ENCODE measurements at places on chromosomes 13 and 19. TPM values are rescaled to one million over a fixed set of nuclear protein-coding genes. Genes with fewer than 3 reads are reported as not detected.
A peak's percentile ranks its signal among the peaks of the same experiment; 100 is the strongest.

Gene ERICH4
- not detected for total RNA-seq

Gene TNNT1
- 40.1 TPM for total RNA-seq

Gene CGB2
- total RNA-seq: 4.2 TPM

- peak; percentile 51 for DNase-seq
Observed at GRCh38 chr13:41268764-41269163, 5.4 kb upstream of the MTRF1 start.

- DNase-seq: no peak
Observed at GRCh38 chr19:29833614-29834261, 21.9 kb downstream of the CCNE1 start.

All from M059J (cell line).